ENCODE measurements at places on chromosomes 2 and 18. TPM values are rescaled to one million over a fixed set of nuclear protein-coding genes. Genes with fewer than 3 reads are reported as not detected.

REG3A gene
- not detected for total RNA-seq

VWA3B gene
- total RNA-seq, result 0.09 TPM

PPIL3 gene
- total RNA-seq, result 63.9 TPM

PLGLB2 gene
- total RNA-seq, result 1.1 TPM

GATA6 gene
- total RNA-seq, result 28.6 TPM

DYNC1I2 gene
- 96.0 TPM for total RNA-seq

INPP5D gene
- total RNA-seq, result 0.46 TPM

MYO7B gene
- total RNA-seq, result not detected

LAMA3 gene
- total RNA-seq, result 19.1 TPM

TMEM163 gene
- not detected for total RNA-seq

NOP58 gene
- total RNA-seq, result 41.9 TPM

VWC2L gene
- total RNA-seq, result not detected

SCG2 gene
- total RNA-seq, result 3.3 TPM

OTOF gene
- 0.14 TPM for total RNA-seq

EPAS1 gene
- 42.0 TPM for total RNA-seq

POTEJ gene
- total RNA-seq, result not detected

ILKAP gene
- 18.9 TPM for total RNA-seq

CFAP221 gene
- total RNA-seq, result not detected
